Stimulated activated CD8-positive, alpha-beta memory T cell treated with anti-CD3 and anti-CD28 coated beads, Interleukin-15, amount 100 ng/mL, for 1 hour (primary cell): ENCODE measurements at places on chromosomes 2 and 18.

GRCh38 chr2:55842046-55842445 is 81.5 kb downstream of the EFEMP1 start:
- no peak for DNase-seq

- DNase-seq = no peak
Observed at GRCh38 chr2:63465633-63466032, 122.6 kb downstream of the WDPCP start.

GRCh38 chr2:127187831-127188230 is 32.3 kb downstream of the CYP27C1 start:
- DNase-seq = no peak

GRCh38 chr18:79950515-79951341 is 725 bp downstream of the SLC66A2 start:
- no peak for DNase-seq

GRCh38 chr2:84694088-84694622 is 177.9 kb downstream of the DNAH6 start:
- no peak for DNase-seq

GRCh38 chr2:15830937-15831549 is 109.3 kb upstream of the MYCN start:
- DNase-seq = no peak

- DNase-seq = no peak
Observed at GRCh38 chr2:113010088-113010487, 4.8 kb downstream of the IL36A start.

DNA sequence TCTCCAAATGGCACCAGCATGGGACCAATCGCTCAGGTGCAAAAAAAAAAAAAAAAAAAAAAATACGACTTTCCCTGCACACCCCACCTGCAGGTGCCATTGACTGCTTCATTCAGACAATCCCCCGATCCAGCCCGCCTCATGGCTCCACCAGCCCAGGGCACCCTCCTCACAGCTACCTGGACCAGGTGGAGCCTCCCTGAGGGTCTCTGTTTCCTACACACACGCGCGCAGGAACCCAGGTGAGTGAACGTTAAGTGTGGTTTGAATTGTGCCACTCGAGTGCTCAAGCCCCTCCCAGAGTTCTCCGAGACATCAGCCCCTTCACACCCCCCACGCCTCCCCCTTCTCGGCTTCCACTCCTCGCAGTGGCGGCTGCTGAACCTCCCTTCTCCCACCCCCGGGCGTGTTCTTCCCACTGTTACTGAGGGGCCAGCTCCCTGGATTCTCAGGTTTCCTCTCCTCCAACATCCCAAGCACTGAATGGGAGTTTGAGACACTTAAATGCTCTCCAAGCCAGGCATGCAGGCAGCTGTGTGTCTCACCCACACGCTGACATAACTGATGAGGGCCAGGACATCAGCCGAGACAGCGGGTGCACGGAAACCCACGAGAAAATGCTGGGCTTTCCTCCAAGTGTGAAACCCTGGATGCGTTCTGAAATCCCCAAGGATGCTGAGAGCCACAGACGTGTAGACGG is 88.8 kb upstream of the SNTG2 start:
- no peak for DNase-seq

DNA sequence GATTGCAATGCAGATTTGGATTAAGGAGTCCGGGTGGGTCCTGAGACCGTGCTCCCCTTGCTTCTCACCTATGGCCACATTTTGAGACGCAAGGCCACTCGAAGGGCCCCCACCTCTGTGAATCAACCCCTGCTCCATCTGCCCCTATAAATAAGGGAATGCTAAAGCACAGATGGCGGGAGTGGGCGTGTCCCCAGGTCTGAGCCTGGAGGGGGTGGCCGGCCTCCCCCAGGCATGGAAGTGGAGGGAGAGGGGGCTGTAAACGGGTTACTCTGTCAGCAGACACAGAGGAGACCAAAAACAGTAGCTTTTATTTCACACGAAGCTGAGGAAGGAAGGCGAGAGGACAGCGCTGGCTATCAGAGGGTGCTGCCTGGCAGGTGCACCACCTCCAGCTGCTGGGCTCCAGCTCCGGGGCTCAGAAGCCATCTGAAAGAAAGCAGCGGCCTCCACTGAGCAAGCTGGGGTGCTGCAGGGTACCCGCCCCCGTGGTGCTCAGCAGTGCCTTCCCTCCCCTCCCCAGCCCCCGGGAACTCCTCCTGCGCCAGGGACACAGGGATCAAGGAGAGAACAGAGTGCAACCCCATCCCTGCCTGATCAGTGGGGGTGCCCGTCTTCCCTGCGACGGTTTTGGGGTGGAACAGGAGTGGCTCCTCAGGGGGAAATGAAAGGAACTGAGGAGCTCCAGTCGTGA is 56.7 kb upstream of the RAB6C start:
- no peak for DNase-seq

DNA sequence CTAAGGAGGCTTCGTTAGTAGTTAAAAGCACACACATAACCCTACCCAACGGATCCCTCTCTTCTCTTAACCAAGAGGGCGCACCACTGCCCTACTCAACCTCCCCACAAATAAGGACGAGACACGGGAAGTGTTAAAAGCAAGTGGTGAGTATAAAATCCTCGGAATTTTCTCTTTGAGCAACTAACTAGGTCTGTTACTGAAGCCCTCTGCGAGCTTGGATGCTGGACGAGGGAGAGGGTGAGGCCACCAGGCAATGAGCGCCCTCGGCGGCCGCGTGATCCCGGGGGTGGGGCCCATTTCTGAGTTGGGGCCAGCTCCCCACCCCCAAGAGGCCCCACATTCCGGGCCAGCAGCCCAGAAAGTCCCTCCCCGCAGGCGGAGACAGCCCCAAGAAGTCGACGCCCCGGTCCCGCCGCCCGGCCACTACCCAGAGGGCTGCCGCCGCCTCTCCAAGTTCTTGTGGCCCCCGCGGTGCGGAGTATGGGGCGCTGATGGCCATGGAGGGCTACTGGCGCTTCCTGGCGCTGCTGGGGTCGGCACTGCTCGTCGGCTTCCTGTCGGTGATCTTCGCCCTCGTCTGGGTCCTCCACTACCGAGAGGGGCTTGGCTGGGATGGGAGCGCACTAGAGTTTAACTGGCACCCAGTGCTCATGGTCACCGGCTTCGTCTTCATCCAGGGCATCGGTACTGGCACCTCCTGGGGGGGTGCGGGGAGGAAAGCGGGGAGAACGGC is at the start of gene CYBRD1:
Gene CYBRD1, plus strand, starts transcription at position 423 of the 736 bp plus-strand sequence. Its CDS starts 72 bp downstream, at position 495.
- DNase-seq = no peak

GRCh38 chr2:10258726-10259125 is 44.0 kb upstream of the HPCAL1 start:
- no peak for DNase-seq

GRCh38 chr2:188444106-188444835 is 152.6 kb downstream of the GULP1 start:
- DNase-seq = no peak

GRCh38 chr2:98463988-98464771 is 19.5 kb downstream of the INPP4A start:
- no peak for DNase-seq

- DNase-seq = no peak
Observed at GRCh38 chr2:27088634-27089033, 2.1 kb downstream of the KHK start.
